ENCODE measurements at places on chromosomes 5 and 9.

GRCh38 chr5:153458268-153458667, 32.2 kb upstream of the GRIA1 start:
- DNase-seq, result no peak

GRCh38 chr9:104304925-104305324, 199.1 kb upstream of the OR13F1 start:
- DNase-seq, result no peak

- no peak for DNase-seq
These were observed 12.5 kb upstream of the SLC1A3 start for GRCh38 chr5:36593867-36594266.

DNA sequence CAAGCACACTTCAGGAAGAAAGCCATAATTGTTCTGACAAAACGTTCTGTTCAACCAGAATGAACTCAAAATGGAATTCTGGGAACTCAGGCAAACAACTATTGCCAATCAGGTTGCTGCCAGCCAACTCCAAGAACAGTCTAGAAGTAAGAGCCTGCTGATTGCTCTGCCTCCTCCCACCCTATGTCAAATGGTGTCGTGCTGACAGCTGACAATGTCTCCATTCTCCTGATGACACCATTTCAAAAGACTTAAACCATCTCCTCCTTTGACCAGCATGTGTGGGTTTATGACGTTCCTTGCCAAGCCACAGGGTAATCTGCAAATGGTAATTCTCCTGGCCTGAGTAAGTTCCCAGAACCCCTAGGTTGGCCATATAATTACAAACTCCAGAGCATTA, 21.9 kb upstream of the PLIN2 start:
- DNase-seq, result no peak

- DNase-seq, result no peak
These were observed 29.1 kb downstream of the ANKDD1B start for GRCh38 chr5:75640395-75640794.

GRCh38 chr9:16996901-16997491, 126.5 kb upstream of the BNC2 start:
- no peak for DNase-seq

DNA sequence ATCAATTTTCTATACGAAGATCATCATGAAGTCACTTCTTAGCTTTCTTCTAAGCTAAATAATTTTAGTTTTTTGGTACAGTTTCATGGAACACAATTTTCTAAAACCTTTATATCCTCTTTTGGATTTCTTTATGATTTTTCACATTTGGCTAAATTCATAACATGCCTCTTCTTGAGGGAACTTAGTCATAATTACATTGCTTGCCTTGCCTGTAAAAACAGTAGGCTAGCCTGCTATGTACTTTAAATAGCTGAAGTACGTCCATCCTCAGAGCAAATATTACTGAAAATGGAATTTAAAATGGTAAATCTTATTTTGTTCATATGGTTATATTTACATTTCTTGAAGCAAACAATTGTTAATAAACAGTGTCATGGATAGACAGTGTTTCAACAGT, 225.0 kb downstream of the VPS13A start:
- no peak for DNase-seq

GRCh38 chr9:124457887-124458431, 7.7 kb downstream of the ADGRD2 start:
- no peak for DNase-seq

Data from stimulated activated effector memory CD8-positive, alpha-beta T cell treated with anti-CD3 and anti-CD28 coated beads, Interleukin-12 subunit alpha, Interleukin-12 subunit beta, amount 100 ng/mL, for 72 hours (primary cell).